Stomach (tissue), 19 donors: ENCODE measurements at places on chromosomes 3 and 15. TPM values are rescaled to one million over a fixed set of nuclear protein-coding genes. Genes with fewer than 3 reads are reported as not detected.

- no peaks in the 10 kb centered on the region for H3K4me1 ChIP-seq
- H3K27me3 ChIP-seq, result no peaks in the 10 kb centered on the region
- no peak for DNase-seq
- H3K27ac ChIP-seq, result no peak overlapping the region
- H3K36me3 ChIP-seq, result no peaks in the 10 kb centered on the region
These were observed 14.6 kb upstream of the PLA2G4E start for GRCh38 chr15:42035435-42035761.

- no peaks in the 10 kb centered on the region for H3K27me3 ChIP-seq
- peaks cover 91% of the 10 kb centered on the region for H3K4me1 ChIP-seq
- DNase-seq, result no peak
These were observed 11.8 kb downstream of the NPTN start for GRCh38 chr15:73621286-73621826.

DNA sequence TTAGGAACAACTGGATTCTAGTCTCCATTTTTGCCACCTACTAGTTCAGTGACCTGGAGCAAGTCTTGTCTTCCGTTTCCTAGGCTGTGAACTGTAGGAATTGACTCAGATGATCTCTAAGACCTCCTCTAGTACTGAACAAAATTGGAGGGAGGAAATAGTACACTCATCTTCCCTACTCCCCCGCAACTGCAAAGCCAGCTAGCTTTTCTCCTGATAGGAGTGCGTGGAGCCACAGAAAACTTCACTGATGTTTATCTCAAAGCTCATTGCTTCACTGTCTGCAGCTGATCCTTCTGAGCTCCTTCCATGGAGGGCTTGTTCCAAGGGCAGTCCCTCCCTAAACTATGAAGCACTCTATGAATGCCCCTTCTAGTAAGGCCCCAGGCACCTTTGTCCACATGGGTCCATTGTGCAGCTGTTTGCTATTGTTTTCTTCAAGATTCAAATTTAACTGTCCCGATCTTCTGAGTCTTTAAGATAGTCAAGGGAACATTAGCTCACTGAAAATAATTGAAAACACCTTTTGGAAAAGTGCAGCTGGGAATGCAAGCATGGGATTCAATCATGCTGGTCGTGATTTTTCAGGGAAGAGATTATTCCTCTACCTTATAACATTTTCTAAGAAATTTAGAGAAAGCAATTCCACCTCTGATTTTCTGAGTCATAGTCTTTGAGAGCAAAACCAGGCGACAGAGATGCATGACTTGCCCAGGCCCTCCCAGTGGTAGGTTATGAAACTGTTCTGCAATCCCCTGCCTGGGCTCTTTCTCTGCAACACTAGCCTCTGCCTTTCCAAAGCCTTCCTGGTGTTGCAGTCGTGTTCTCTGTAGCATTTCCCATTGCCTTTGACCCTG is 24.3 kb downstream of the FILIP1L start:
- no peak for DNase-seq
- no peak overlapping the region for H3K4me3 ChIP-seq
- H3K36me3 ChIP-seq, result no peaks in the 10 kb centered on the region
- H3K4me1 ChIP-seq, result peaks cover 9% of the 10 kb centered on the region
- H3K27me3 ChIP-seq, result no peaks in the 10 kb centered on the region

DNA sequence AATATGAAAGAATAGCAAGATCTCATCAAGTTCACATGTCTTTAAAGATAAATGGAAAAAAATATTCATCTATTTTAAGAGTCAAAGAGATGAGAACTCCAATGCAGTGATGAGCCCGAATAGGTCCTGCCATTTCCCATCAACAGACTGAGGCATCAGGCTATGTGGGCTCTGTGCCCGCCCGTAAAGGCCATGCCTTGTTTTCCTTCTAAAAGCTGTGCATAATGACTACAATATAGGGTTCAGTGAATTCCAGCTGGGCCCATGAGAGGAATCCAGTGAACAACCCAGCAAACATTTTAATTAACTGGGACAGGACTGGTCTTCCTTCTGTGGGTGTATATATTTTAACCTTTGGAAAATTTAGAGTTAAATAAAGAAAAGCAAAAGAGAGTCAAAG is 44.6 kb downstream of the RASGRP1 start:
- no peak overlapping the region for H3K27ac ChIP-seq
- DNase-seq, result no peak
- no peaks in the 10 kb centered on the region for H3K4me1 ChIP-seq
- no peak overlapping the region for H3K4me3 ChIP-seq
- no peaks in the 10 kb centered on the region for H3K27me3 ChIP-seq

The BOC gene
- total RNA-seq, result 39.1 TPM

The CLDN11 gene
- 13.0 TPM for total RNA-seq
